Diencephalon (tissue), 1 donor: ENCODE measurements at places on chromosomes 16 and 17. TPM values are rescaled to one million over a fixed set of nuclear protein-coding genes. Genes with fewer than 3 reads are reported as not detected.

CES5A gene
- total RNA-seq = 0.46 TPM

HS3ST2 gene
- total RNA-seq = 4.2 TPM

SULT1A3 gene
- total RNA-seq = 1.6 TPM

UTS2R gene
- not detected for total RNA-seq

CFAP97D1 gene
- not detected for total RNA-seq

LPO gene
- total RNA-seq = 0.23 TPM

ZFPM1 gene
- total RNA-seq = 1.4 TPM

KRT39 gene
- total RNA-seq = not detected

SPN gene
- 0.23 TPM for total RNA-seq

CCL4L2 gene
- 0.46 TPM for total RNA-seq

TBC1D3I gene
- not detected for total RNA-seq
